Fibroblast of skin of back (primary cell): ENCODE measurements at places on chromosomes 3 and 15.

DNA sequence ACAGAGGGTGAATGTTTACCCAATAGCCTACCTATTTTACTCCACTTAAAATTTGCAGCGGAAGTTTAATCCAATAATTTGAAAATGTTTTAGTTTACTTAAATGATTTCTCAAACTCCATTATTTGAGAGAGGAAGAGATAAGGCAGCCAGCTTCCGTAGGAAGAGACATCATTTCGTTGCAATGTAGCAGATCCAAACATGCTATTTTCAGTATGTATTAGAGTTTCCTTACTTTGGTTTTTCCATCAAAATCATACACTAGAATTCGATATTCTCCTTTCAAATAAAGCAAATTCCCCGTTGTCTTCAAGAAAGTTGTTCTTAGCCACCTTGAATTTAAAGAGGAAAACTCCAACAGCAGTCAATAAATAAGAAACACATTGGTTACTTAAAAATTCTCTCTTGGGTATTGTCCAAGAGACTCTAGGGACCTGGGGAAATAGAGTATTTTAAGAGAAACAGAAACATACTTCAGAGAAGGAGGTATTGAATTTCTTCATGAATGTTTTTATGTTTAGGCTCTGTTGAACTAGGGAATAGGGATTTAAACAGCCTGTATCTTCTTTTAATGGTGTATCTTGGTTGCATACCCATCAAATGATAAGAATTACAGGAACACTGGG, 324.5 kb upstream of the GBE1 start:
- DNase-seq, result peak; percentile 11

DNA sequence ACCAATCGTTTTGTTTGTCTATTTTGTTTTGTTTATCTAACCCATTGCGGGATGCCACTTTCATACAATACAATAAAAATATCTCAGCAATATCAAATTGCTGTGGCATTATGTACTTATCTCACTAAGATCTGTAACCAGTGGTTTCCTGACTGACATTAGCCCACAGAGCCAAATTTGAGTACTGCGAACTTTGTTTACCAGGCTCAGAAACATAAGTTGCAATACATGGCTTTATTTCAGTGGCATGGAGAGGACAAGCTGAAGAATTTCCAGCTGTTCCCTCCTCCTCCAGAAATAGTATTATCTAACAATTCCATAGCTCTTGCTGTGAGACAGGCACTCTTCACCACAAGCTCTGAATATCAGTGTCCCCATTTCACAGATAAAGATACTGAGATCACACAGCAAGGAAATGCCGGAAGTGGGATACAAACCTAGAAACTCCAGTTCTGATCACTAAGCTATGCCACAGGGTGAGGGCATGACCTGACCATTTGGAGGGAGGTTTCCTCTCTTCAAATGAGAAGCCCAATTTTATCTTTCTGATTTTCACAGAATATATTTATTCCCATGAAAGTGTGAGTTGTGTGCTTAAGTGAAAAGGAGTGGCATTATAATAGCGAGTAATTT, 469.9 kb upstream of the CBLB start:
- no peak for DNase-seq

- no peak for DNase-seq
These were observed 2.3 kb upstream of the BCHE start for GRCh38 chr3:165839296-165840076.

DNA sequence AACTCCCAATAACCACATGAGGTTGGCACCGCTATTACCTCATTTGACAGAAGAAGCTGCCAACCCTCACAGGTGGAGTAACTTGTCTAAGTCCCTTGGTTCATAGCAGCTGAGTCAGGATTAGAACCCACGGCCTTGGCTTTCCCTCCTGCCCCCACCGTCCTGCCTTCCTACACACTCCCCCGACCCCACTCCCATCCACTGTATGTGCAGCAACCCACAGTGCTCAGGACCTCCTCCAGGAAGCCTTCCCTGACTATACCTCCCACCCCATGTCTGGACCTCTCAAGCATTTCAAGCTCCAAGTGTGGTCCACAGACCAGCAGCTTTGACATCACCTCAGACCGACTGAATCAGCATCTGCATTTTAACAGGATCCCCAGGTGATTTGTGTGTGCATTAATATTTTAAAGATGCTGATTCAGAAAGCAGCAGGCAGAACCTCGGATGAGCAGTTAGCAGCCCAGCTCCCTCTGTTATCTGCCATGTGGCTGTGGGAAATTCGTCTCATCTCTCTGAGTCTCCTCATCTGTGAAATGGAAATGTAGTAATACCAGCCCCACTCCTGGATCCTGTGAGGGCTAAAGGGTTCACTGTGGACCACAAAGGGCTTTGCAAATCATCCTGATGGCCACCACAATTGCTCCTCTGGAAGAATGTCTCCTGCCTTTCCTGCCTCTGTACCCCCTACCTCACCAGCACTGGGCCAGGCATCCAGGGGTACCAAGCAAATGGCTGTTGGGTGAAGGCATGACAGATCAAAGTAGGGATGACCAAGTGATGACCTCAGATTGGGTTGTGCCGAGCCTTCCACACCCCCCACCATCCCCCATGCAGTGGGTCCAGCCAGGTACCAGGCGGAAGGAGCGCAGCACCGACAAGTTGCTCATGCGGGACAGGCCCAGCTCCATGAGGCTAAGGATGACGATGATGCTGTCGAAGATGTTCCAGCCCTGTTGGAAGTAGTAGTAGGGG, 62.7 kb downstream of the SCN5A start:
- no peak for DNase-seq

DNA sequence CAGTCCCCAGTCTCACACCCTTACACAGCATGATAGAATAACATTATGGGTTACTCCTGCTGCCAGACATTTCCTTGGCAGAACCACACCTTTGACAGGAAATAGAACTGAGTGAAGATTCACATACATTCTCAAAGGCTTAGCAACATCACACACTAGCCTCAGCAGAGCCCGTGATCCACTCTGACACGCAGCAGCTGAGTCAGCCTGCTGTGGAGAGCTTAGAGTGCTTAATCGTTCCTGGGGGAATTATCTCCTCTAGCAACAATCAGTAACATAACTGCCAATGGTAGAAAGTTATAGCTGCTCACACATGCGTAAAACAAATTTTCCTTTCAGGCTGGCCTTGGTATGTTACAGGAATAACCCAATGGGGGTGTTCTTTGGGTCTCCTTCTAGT, 382.1 kb downstream of the GAP43 start:
- peak; percentile 99 for DNase-seq

DNA sequence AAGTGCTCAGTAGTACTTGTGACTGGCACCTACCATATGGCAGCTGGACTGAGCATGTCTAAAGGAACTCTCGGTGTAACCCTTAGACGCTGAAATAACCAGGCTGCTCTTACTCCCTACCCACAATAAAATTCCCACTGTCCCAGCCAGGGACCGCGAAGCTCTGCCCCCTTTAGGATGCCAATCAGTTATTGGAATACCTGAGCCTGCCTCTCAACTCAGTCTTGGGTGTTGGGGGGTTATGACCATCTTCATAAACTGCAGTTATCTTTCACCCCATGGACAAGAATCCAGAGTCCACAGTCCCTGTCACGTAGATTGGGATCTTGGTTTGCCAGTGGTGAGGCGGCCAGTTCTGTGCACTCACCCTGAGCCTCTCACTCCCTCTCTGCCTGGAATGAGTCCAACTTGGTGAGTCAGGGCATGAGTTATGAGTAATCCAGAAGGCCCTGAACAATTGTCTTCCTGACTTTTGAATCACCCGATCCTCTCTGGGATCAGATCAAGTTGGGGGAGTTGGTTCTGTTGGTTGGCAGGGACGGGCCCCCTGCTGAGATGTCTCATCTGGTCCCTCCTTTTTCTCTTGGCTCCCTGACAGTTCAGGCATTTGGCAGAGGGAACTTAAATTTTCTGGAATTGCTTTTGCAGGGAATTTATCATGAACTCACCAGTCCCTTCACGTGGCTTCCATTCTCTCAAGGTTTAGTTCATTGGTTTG, 120.1 kb upstream of the UBE2E1 start:
- peak; percentile 100 for DNase-seq

- no peak for DNase-seq
These were observed 1.2 kb upstream of the ZBED2 start for GRCh38 chr3:111596328-111596727.

DNA sequence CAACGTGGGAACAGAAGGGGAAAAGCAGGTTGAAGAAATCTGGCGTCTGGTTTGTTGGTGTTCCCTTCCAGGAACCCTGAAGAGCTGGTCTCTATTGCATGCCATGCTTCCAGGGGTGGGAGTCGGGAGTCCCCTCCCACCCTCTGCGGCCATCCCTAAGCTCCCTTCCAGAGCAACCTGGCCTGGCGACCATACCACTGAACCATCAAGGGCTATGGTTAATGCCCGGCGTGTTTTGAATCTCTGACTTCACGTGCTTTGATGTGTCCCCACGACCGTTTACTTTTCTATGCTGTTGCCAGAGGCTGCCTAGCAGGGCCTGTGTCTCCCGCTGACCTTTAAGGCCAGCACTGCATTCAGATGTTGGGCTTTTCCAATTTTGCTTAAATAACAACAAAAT, 696 bp upstream of the SNRK start:
- DNase-seq, result no peak
